ENCODE measurements at places on chromosomes 3 and 15.

DNA sequence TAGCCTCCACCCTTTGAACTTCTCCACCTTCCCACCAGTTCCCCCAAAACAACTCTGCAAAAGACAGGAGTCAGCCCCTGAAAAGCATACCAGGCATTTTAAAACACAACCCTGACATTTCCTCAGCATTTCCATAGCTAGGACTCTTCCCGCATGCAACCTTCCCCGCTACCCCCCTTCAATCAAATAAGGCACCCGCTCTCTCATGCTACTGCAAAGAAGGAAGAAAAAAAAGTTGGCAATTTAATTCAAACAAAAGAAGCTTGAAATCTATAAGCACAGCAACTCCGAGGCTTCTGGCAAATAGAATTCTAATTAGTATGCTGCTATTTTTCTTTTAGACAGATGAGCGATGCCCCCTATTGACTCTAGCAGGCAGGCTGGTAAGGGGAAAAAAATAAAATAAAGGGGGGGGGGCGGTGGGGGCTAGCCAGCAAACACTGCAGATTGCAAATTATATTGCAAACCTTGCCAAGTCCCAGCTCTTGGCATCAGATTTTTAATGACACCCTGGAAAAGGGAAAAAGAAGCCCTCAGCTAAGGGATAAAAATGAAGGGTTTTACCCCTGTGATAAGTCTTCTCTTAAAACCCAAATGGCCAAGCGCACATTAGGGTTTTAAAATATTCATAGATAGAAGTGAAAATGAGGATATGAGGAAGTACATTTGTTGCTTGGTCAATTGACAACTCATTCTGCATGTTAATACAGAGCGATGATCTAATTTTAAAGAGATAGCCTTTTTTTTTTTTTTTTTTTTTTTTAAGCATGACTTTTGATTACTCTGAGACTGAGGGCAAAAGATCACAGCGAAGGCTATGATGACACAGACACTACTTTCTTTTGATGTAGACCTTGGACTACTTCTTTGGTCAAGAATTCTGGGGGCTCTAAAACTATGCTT is 255.2 kb downstream of the NR2F2 start:
- no peak for DNase-seq

- DNase-seq, result no peak
Measured at GRCh38 chr3:5250467-5251195, 63.1 kb downstream of the EDEM1 start.

DNA sequence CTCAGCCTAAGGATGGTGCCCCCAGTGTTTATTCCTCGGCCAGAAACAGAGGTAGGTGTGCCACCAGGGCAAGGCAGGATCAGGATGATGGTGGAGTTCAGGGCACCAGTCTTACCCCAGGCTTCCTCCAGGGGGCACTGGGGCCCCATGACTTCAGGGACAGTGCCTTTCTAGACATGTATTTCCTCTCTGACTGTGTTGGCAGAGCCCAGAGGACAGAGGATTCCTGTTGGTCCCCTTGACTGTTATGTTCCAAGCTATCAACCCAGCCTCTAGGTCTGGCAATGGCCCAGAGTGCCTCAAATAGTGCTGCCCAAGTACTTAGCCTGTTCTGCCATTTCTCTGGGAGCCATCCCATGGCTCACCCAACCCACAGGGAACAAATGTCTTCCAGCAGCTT is 2.8 kb downstream of the HEMK1 start:
- no peak for DNase-seq

DNA sequence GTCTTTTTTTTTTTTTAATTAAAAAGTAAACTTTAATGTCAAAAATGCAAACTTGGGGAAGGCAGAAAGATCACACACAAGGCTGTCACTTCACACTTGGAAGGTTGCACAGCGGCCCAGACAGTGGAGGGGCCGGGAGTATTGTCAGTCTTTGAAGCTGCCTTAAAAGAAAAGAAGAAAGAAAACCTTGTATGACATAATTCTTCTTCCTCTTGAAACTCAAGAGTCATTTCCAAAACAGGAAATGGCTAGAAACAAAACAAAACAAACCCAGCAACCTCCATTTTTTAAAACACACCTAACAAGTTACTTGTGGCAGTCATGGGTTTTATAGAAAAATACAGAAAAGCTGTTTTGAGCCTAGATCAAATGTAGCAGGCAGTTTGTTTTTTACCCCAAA is 68.1 kb upstream of the MAGI1 start:
- no peak for DNase-seq

GRCh38 chr3:168071591-168072322 is 24.0 kb downstream of the GOLIM4 start:
- DNase-seq, result no peak

DNA sequence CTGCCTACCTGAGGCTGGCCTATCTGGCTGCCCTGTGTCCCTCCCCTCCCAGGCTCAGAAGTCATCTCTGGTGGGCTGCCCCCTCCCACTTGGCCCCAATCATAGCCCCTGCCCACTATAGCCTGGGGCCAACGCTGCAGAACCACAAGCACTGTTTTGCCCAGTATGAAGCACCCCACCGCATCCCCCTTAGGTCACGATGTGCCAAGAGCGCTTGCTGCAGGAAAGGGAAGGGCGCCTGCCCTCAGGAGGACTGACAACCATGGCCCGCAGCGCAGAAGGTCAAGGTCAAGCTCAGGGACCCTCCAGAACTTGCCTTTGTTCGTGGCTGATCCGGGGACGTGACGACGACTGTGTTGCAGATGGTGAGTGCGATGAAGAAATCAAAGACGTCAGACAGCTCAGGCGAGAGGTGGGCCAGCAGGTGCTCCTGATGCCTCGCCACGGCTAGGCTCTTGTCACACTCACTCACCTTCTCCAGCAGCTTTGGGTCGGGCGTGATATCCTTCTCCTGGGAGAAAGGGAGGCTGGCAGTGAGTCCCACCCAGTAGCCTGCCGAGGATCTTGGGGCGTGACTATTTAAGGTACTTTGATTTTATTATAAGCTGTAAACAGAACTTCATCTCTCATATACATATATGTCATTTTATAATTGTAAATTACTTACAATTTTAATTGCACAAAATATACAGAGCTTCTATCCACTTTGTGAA is 146.6 kb downstream of the ATP10A start:
- DNase-seq, result no peak

All from NCI-H774 (cell line).